ENCODE measurements at places on chromosomes 1 and 21.

DNA sequence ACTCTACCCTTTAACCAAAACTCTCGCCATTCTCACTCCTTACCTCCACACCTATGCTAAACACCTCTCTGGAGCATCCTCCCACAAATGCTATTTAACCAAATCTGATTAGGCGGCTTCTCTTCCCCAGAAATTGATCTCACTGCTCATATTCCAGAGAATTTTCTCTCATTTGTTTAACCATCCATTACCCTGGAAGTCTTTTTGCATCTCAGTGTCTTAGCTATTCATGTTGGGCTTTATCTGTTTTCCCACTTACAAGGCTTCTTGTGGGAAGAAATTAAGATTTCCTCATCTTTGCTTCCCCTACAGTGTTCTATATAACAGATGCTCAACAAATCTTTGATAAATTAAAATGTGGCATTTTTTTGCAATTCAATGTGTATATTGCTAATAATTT, 45.5 kb downstream of the MYSM1 start:
- no peak for DNase-seq

GRCh38 chr1:8423692-8424538, 106.0 kb downstream of the SLC45A1 start:
- DNase-seq, result peak; percentile 57

DNA sequence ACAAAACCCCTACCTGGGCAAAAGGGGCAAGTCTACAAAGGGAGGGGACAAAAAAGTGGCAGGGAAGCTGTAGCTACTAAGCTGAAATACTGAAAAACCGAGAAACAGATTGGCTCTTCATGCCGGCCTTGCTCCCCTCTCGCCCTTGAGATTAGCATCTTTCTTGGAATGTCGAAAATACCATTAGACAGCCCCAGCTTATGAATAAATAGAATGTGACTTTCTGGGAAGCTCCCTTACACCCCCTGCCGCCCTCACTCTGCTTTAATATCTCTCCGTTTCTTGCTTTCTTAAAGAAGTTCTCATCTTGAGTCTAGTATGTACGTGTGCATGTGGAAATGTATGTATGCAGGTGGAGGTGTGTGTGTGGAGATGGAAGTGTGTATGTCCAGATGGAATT, 14.1 kb downstream of the TRAF3IP3 start:
- no peak for DNase-seq

- no peak for DNase-seq
These were observed 199.4 kb downstream of the FOXD2 start for GRCh38 chr1:47637111-47637685.

DNA sequence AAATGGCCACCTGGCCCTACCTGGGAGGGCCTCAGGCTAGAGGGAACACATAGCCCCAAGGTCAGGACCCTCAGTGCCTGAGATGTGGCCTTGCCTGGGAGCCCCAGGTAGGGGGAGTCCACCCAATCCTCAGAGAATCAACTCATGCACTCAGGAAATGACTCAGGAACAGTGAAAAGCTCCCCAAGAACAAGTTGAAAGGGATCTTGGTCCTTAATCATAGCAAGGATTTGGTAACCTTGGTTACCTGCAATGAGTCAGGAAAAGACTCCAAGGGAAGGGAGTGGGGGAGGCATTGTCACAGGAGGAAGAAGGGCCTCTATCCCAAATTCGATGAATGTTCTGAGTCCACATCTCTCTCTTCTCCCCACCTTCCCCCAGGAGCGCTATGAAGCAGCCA, 17.0 kb downstream of the MAP7D1 start:
- DNase-seq, result no peak

DNA sequence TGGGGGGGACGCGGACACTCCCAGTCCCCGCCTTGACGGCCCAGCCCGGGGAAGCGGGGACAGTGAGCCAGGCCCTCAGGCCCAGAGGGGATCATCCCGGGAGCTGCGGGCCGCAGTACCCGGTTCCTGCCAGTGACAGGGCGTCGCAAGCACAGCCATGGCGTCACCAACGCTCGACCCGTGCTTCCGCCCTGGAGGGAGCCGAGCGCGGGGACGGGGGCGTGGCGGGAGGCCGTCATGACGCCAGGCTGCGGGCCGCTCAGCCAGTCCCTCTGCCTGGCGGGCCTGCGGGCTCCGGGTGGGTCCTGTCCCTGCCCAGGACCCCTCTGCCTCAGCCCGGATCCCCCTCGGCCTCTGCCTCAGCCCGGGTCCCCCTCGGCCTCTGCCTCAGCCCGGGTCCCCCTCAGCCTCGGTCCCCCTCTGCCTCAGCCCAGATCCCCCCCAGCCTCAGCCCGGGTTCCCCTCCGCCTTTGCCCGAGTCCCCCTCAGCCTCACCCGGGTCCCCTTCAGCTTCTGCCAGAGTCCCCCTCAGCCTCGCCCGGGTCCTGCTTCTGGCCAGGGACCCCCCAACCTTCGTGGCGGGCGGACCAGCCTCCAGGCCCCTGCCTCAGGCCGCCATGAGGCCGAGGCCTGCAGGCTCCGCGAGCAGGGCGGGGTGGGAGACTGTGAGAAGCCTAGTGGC, 2.3 kb upstream of the SLC2A5 start:
- no peak for DNase-seq

- DNase-seq, result no peak
These were observed 127.5 kb upstream of the C1orf174 start for GRCh38 chr1:4027492-4028138.

GRCh38 chr1:221268295-221268694, 389.1 kb downstream of the HLX start:
- DNase-seq, result no peak

- DNase-seq, result no peak
These were observed 98.6 kb downstream of the SIK1 start for GRCh38 chr21:43328185-43328957.

- DNase-seq, result no peak
These were observed 54.2 kb downstream of the PBX1 start for GRCh38 chr1:164613176-164613575.

- no peak for DNase-seq
These were observed 177.3 kb downstream of the PTPRU start for GRCh38 chr1:29413661-29414060.

- no peak for DNase-seq
These were observed 37.4 kb downstream of the NIPAL3 start for GRCh38 chr1:24452922-24453485.

DNA sequence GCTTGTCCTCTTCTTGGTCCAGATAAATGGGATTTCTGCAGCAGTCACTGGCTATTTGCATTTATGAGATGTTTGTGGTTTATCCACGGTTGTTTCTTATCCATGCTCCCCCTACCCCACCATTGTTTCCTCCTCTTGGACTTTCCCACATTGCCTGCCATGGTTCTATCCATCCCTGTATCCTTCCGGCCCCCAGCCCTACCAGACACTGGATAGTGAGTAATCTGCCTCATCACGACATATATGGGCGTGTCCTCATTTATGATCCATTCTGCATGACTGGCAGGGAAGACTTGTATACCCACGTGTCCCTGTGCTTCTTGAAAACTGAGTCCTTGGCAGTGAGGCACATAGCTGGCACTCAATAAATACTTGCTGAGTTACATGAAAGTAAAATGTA, 40.1 kb downstream of the CACNA1S start:
- no peak for DNase-seq

- DNase-seq, result peak; percentile 86
These were observed at the start of gene ISG15 for GRCh38 chr1:1013105-1013921. ISG15 (plus strand) TSS chr1:1013497; CDS start chr1:1013574, 77 bp downstream.

DNA sequence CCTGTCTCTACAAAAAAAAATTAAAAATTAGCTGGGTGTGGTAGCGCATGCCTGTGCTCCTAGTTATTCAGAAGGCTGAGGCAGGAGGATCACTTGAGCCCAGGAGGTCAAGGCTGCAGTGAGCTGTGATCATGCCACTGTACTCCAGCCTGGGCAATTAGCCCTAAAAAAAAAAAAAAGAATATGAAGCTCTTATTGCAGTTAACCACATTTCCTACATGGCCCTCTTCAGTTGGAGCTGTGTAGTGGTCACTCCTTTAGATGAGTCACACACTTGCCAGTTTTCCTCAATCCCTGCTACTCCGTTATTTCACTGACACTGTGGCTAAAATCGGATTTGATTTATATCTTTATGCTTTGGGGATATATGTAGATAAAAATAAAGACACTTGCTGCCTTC, 11.8 kb downstream of the NFYC start:
- DNase-seq, result no peak

DNA sequence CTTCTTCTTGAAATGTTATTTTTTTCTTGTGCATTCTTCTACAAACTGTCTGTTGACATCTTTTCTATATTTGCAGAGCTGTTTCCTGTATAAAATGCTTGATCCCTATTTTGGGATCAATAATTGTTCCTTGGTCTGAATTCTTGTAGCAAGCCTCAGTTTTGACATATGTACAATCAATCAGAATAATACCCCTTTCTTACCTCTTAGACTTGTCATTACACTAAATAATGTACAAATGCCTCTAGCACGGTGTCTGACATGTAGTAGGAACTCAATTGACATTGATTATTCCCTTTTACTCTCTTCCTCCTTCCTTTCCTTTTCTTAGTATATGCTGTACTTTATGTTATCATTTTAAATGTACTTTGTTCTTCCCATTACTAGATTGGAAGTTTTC, 25.2 kb downstream of the RWDD3 start:
- DNase-seq, result no peak

GRCh38 chr1:235295902-235296350, 32.1 kb downstream of the ARID4B start:
- DNase-seq, result no peak

All from CD4-positive, alpha-beta T cell treated with Interleukin-4 for 4 hours (primary cell).